Effector CD4-positive, alpha-beta T cell (primary cell): ENCODE measurements at places on chromosomes 5 and 9.

- no peak for DNase-seq
Observed at GRCh38 chr5:13932011-13932410, 12.5 kb downstream of the DNAH5 start.

DNA sequence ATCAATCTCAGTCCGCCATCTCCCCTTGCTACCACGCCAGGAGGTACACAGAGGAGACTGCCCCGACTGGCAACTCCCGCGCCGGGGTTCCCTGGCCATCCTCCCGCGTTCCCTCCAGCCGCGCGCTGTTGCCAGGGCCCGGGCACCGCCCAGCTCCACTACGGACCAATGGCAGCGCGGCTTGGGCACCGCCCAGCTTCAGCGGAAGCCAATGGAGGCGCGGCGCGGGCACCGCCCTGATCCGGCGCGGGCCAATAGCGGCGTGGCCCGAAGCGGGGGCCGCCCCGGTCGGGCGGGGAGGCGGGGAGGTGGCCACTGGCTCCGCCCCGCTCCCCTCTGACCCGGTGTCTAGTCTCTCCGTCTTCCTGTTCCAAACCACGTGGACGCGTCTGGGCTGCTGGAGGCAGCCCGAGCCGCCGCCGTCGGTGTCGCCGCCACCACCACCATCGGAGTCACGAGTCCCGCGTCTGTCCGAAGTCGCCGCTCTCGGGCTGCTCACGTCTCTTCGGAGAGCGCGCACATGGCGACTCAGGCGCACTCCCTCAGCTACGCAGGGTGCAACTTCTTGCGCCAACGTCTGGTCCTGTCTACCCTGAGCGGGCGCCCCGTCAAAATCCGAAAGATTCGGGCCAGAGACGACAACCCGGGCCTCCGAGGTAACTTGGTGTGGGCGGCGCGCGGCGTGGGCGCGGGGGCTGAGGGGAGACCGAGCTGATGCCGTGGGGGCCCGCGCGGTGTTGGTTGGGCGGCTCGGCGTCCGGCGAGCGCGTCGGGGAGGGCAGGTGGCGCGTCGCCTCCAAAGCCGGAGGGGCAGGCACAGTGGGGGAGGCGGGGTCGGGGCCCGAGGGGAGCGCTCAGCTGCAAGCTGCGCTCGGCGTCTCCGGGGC is at the start of gene RCL1:
Gene RCL1 (plus strand): TSS at position 373 of the 887 bp plus-strand sequence. CDS start 148 bp downstream, at position 521.
- DNase-seq, result peak; percentile 95

DNA sequence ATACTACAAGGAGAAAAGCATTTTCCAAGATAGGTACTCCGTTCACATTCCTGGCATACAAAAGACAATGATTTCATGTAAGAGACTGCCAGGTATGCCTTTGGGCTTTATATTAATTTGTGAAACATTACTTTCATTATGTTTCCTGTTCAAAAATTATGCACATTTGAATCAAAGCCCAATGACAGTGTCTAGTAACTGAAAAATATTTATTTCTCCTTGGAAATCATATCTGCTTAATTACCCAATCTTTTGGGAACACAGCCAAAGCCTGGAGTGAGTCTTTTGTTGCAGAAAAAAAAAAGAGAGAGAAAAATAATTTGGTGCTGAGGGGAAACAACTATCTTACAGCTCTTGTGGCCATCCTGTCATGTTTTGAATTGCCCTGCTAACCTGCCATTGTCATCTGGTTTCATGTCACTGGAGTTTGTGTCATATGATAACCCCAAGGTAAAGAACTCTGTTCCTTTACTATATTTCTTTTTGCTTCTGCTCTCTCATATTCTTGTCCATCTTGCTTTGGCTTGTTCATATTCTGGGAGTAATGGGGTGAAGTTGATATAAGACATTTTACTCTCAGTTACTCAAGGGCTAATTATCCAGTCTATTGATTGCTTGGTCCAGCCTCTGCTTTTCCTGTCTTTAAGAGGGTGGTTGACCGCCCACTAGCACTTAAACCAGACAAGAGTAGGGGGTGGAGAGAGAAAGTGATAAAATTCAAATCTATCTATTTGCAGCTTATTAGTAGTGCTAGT is 238.3 kb upstream of the NUDT12 start:
- no peak for DNase-seq

DNA sequence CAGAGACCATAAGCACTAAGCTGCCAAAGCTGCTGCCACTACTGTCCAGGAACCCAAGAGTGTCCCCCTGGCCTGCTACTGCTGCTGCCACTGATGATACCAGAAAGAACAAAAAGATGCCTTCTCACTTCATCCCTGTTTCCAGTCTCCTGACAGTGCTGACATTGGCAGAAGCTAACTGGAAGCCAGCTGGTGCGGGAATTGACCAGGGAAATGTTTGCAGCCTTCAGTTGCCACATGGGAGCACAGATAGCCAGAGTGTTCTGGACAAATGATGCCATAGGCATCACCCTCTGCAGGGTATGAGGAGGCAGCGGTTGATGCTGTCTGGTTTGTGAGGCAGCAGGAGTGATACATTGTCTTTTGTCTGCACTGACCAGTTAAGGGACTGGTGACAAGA is 258.4 kb downstream of the ZSWIM6 start:
- DNase-seq, result no peak

GRCh38 chr9:101429736-101430135 is 5.8 kb downstream of the ALDOB start:
- no peak for DNase-seq

DNA sequence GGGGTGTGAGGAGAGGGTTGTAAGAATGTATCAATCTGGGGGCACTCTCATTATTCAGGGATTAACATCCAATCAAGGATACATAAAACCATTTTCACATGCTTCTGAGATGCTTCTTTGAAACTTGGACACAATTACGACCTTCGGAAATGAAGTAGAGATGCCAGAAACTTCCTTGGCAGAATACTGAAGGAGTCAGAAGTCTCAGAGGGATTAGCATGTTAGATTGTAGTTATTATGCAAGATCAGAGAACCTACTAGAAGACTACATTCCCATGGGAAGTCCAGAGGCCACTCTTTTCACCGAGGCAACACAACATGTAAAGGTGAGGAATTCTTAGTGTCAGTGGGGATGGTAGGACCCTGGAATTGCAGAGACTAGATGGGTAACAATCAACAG is 5.1 kb upstream of the SLC22A4 start:
- DNase-seq, result no peak

GRCh38 chr9:95055851-95056551 is 261.5 kb downstream of the FANCC start:
- DNase-seq, result no peak

GRCh38 chr9:128946571-128947276 is 679 bp downstream of the DOLK start:
- peak; percentile 16 for DNase-seq

GRCh38 chr5:64958757-64959391 is 190.1 kb downstream of the CWC27 start:
- peak; percentile 2 for DNase-seq

DNA sequence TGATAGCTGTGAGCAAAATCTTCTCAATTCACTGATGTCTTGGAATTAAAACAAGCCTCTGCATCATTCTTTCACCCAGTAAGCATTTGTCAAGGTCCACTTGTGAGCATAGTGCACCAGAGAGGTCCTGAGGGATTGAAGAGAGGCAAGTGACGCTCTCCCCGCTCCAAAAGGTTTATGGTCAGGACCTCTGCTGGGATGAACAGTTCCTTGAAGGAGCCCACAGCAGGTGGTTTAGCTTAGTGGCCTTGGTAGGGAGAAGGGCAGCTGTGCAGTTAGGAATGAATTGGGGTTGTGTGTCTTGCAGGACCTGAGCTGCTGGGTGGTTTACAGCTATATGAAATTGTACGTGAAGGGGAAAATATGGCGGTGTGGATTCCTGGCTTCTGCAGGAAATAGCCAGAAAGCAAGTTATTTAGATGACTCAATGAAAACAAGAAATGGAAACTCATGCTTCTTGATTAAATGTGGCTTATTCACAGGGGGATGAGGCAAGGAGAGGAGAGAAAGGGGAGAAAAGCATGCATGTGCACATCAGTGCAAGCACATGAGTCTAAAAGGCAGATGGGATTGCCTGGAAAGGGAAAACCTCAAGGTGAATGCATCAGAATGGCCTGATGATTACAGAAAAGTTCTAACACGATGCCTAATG is 42.0 kb downstream of the SUB1 start:
- DNase-seq, result no peak

DNA sequence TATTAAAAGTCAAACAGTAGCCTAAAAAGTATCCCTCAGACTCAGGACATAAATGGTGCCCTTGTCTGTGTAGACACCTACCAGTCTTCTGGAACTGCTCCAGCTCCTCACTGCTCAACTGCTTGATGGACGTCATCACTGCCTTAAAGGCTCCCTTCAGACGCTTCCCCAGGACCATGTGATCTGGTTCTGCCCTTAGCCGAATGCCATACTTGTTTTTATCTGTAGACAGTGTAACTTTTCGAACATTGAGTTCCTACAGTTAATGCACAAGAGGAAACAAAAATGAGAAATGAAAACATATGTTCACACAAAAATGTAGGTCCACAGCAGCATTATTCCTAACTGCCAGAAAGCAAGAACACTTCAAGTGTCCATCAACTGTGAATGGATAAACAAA is 46.2 kb downstream of the IARS1 start:
- DNase-seq, result no peak

- no peak for DNase-seq
Observed at GRCh38 chr5:154646745-154647113, 108.4 kb upstream of the LARP1 start.

DNA sequence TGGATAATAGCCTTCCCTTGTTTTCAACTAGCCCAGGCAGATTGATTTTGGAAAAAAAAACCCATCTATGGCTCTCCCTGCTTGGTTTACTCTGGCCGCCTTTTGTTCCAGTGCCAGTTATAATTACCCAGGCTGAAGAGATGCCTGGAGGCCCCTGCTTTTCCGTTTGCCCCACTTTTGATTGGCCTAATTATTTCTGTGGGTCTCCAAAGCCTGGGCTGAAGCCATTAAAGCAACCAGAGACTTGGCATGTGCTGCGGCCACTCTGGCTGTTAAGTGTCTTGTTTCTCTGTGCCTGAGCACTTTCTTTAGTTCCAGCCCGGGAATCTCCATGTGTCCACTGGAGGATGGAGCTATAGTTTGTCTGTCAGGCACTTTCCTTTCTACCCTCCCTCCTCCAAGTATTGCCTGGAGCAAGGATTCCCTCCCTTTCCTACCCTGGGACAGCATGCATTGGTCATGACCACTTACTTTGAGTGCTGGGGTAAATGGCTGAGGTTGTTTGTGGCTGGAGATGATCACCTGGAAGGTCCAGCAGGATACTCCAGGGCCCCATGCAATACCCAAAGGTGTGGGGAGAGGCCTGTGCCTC is 105.1 kb upstream of the CTSL start:
- DNase-seq, result no peak

DNA sequence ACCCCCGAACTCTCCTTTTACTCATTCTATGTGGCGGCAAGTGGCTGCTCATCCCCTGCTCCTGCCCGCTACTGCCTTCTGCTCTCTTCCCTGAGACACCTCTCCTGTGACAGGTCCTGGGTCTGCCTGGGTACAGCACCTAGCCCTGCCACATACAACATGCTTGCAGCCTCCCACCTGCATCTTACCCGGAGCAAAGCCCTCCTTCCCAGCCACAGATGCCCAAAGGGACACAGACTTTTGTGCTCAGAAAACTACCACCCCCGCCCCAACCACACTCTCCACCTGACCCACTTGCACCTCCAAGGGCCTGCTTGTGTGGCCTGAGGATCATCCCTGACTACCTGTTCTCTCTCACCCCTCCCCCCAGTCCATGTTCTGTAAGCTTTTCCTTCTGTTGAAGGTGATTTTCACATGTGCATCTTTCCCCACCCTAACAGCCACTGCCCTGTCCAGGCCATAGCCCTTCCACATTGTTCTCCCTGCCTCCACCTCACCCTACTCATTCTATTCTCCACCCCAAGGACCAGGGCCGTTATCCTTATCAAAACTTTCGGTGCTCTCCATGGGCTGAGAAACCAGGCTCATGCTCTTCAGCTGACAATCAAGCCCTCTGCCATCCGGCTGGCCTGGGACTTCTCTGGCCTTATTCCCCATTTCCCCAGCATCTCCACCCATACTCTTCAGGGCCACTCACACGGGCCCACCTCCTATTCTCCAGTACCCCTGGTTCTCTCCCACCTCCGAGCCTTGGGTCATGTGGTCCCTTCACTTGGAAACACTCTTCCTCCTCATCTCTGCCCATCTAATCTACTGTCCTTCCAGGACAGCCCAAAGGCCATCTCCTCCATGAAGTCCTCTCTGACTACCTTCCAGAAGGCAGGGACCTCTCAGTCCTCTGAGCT is 46.4 kb upstream of the ALDH1B1 start:
- DNase-seq, result no peak

DNA sequence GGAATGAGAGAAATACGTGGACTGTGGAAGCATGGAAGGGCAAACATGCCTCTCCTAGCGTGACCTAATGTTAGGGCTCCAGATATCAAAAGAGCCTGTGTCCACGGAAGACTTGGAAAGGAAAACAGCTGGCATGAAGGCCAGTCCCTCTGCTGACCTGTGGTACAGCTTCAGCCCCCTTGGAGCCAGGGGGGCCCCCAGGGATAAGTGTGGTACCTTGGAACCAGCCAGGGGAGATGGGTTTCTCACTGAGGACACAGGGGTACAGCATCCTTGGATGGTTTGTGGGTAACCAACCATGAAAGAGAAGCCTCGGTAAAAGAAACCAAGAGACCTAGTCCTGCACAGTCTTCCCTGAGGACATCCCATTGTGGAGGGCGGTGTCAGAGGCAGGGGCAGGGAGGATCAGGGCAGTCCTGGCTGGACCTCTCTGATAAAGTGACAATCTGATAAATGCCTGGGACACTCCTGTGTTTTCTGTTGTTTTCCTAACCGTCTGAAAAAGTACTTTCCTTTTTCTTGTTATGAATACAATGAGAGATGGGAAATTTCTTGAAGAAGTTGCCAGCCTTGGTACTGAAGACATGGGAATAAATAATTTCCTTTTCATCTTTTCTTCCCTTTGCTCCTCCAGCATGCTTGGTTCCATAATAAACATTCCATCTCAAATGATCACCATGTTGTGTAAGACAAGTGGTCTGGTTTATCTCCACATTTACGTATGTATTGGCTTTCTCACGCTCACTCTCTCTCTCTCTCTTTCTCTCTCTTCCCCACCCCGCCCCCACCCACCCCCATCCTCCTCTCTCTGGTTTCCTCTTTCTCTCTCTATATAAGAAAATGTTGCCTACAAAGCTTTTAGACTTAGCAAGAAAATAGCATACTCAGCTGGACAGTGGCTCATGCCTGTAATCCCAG is 102.1 kb downstream of the SUSD1 start:
- DNase-seq, result no peak

GRCh38 chr9:5813824-5814223 is 19.1 kb downstream of the ERMP1 start:
- no peak for DNase-seq

- DNase-seq, result no peak
Observed at GRCh38 chr5:174303035-174303434, 257.5 kb downstream of the NSG2 start.

DNA sequence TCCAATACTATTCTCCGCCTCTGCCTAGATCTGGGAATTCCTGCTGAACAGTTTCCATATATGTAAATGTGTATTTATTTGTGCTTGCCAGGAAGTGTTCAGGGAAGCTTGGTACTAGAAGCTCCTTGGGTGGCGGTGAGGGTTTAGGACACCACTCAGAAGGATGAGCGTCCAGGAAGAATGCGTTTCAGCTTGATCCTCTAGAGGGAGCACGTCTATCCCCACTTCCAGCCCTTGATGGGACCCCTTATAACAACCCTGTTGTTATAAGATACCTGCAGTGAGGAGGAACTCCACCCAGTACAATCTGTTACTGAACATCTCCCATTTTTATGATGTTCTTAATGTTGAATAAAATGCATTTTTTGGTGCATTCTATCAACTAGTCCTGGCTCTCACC is 88.9 kb downstream of the CYFIP2 start:
- no peak for DNase-seq
